Activated T-cell treated with anti-CD3 and anti-CD28 coated beads for 1 hour (primary cell): ENCODE measurements at places on chromosomes 2 and 18.

DNA sequence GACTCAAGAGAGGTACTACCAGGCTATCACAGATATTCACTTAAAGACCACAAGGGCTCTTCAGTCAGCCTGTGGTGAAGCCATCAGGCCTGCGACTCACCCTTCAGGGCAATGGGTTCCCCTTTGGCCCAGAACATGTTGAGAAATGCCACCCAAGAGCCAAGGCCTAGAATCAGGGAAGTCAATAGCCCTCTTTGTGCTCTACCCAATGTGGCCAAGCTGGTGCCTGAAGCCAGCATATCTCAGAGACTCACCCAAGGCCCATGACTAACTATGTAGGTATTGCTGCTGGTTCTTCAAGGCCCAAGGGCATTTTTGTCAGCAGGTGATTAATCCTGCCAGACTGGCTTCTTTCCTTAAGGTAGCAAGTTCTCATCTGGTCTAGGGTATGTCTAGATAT, 338.9 kb upstream of the SETBP1 start:
- no peak for DNase-seq

GRCh38 chr18:48290162-48290926, 118.8 kb downstream of the ZBTB7C start:
- no peak for DNase-seq

DNA sequence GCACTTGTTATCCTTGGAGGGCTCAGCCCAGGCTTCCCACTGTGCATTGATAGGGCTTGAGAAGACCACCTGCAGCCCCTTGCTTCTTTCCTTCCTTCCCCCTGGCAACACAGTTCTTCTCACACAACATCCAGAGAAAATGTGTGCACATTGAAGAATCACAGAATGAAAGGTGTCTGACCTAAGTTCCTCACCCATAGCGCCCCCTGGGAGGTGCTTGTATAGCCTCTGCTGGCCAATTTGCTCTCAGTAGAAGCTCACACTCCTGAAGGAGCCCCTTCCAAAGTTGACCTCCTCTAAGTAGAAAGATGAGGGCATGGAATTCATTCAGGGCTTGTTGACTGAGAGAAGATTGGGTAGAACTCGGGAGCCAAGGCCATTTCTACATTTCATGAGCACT, 758.4 kb upstream of the KLHL29 start:
- DNase-seq: no peak

DNA sequence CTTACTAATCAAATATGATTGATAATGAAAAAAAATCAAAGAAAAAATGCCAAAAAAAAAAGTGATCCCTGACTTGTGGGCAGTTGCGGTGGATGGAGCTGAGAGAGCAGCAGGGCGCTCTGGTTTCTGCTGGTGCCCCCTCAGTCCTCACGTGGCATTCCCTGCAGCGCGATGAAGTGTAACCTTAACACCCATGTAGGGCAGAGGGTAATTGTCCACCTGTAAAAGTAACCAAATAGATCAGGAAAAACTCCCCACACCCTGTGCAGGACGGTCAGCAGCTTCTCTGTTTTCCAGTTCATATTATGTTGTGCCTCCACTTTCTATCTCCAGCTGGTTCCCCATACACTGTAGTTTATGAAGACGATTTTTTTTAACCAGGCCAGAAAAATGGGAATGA, 25.0 kb downstream of the COA5 start:
- DNase-seq: no peak

- DNase-seq: no peak
Measured at GRCh38 chr2:105961599-105962146, 217.0 kb downstream of the NCK2 start.

DNA sequence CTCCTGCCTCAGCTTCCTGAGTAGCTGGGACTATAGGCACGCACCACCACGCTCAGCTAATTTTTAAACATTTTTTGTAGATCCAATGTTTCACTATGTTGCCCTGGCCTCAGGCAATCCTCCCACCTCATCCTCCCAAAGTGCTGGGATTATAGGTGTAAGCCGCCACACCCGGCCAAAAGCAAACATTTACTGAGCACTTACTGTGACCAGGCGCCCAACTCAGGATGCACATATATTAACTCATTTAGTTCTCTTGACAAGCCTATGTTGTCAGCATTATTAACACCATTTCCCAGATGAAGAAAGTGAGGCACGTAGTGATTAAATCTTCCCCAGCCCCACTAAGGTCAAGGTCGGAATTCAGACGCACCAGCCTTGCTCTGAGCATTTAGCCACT, 41.1 kb downstream of the TMEM37 start:
- DNase-seq: no peak

DNA sequence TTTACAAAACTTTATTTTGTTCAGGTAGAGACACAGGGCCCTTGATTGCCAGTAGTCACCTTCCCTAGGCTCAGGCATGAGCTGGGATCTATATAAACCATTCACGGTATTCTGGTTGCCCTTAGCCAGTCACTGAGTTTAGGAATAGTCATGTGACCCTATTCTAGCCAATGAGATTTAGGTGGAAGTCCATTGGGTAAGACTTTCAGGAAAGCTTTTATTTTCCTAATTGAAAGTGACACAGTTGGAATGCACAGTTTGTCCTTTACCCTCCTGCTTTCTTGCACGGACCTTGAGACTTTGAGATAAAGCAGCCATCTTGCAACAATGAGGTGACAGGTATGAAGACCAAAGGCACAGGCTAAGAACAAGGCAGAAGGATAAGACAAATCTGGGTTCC, 21.5 kb downstream of the SLC4A5 start:
- DNase-seq: no peak

DNA sequence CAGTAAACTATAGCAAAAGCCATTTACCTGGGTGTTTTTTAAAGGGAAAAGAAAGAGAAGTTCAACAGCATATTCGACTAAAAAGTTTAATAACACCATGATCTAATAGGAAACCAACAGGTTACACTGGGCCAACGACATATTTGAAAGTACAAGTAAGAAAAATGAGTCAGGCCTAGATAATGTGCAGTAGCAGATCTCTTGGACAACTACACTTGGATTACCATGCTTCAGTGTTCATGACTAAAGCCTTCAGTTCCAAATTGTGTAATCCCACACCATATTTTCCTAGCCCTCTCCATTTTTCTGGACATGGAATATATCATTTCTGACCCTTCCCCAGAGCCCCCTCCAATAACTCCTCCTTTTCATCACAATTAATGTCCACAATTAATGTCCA, 39.1 kb upstream of the FIGN start:
- DNase-seq: no peak

DNA sequence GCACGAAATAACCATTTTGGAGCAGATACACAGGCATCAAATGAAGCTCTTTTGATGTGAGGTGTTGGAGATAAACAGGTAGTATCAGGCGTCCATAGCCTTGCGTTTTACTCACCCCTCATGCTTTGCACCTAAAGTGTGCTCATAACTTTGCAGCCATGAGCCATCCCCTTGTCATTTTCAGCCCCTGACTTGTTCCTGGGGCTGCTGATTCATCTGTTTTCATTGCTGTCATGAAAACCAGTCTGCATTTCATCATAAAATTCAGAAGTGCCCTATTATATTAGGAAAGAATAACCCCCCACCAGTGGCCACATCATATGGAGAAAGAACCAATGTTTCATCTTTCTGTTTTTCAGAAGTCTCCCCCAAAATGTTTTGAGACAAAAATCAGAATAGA, 329.7 kb upstream of the NRP2 start:
- DNase-seq: no peak

DNA sequence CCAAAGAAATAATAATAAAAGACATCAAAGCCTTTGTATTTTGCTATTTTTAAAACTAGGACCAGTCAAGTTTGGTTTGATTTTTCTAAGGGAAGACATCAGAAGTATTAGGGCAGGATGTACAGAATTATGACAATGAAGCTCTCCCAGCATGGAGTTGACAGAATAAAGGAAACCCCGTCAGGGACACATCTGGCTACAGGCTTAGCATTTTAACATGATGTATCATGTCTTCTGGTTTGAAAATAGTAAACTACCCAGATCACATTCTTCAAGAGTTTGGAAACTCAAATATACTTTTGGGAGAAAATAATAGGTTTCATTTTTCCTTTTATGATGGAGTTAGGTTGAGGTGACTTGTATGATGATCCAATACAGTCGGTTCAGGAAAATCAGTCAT, 552.0 kb upstream of the CDH2 start:
- no peak for DNase-seq

GRCh38 chr2:124778076-124778475, 753.0 kb downstream of the CNTNAP5 start:
- DNase-seq: no peak

GRCh38 chr2:227932403-227932802, 61.0 kb downstream of the DAW1 start:
- no peak for DNase-seq

DNA sequence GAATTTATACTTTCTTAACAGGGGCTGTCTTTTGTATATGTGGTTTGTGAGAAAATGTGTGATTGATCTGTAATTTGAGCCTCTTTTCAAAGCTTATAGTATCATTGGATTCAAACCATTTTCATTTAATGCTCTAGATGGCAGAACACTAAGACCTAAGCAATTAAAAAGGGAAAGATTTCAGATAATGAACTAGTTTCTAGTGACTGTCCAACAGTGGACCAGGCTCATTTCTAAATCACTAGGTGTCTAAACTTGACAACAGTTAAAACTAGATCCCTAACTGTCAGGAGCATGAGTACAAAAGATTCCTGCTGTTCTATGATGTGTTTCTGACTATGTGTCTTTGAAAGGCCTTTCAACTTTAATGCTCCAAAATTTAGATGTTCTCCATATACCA, 54.6 kb downstream of the ANKRD44 start:
- no peak for DNase-seq

DNA sequence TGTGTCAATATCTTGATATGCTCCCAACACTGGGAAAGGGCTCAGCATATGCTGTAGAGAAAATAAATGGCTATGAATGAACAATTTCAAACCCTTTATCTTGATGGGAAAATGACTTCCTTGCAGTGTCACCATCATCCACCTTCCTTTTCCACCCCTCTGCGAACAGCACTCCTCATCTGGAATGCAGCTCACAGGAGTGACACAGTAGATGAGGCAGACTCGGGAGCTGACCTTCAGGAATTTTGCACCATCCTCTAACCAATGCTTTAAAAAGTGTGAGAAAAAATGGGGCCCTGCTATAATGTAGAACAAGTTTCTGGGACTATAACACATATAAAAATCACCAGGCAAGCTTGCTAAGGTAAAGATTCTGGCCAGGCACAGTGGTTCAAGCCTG, 41.3 kb upstream of the YPEL5 start:
- no peak for DNase-seq

DNA sequence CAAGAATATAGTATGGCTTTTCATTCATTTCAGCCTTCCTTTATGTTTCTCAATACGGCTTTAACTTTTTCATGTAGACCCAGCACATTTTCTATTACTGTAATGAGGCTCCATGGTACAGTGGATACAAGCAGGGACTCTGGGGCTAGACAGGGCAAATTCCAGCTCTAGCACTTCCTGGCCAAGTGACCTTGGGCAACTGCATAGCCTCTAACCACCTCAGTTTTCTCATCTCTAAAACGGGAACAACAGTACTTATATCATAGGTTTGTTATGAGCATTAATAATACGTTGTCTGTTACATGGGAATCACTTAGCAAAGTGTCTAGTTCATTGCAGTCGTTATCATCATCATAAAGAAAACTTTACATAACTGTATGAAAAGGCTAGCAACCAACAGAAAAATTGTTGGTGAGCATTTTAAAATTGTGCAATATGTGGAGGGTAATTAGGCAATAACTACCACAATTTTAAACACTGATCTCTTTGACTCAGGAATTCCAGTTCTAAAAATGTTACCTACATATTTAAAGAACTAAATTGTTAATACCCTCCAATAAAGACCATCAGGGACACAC, 13.7 kb upstream of the RMDN2 start:
- no peak for DNase-seq

DNA sequence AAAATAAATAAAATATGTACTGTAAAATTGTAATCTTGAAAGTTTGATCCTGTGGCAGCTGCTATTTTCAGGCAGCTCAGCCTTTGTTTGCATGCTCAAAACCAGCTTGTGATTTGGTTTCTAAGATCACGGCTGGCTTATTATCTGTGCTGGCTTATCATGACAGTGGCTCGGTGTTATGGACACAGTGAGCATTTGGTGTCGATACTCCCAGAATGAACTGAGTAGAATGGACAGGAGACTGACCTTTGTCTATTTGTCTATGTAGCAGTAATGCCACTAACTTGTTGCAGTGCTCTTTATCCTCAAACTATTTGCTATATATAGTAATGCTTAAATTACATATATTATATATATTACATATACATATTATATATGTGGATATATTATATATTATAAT, 58.8 kb downstream of the NEDD4L start:
- DNase-seq: no peak

GRCh38 chr18:58611395-58612131, 17.3 kb downstream of the ALPK2 start:
- no peak for DNase-seq

- no peak for DNase-seq
Measured at GRCh38 chr2:226446406-226447001, 353.1 kb downstream of the IRS1 start.

DNA sequence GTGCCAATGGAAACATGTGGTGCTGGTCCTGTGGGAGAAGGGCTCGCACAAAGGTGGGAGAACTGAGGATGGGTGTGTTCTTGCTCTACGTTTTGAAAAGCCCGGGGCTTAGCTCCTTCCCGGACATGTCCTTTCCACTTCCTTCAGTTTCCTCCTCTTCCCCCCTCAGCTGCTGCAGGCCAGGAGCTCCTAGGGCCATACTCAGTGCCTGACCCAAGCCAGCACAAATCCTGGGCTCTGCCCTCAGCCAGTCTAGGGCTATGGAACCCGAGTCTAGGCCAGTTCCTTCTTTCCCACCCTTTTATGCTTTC, 1.4 kb upstream of the SIX2 start:
- DNase-seq: no peak

DNA sequence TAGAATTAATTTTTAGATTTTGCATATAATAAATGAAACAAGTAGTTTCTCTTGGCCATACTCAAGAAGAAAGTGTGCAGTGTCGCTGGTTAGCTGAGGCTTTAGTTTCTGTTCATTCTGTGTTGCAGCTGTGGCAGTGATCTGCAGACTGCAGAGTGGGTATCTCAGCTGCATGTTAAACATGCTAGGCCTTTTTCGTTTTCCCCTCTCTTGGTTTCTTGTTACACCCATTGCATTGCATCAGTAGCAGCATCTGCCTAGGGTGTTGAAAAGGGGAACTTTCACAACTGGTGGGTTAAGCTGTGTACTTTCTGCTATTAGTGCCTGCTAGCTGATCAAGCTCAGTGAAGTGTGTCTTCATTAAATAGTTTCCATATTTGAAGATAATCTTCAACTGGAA, 51.3 kb downstream of the ACSL3 start:
- no peak for DNase-seq

GRCh38 chr2:167759531-167759930, 487.9 kb downstream of the STK39 start:
- DNase-seq: no peak

GRCh38 chr2:189274361-189274760, 94.8 kb upstream of the COL5A2 start:
- no peak for DNase-seq

GRCh38 chr2:219417374-219417773, 803 bp upstream of the DES start:
- no peak for DNase-seq

GRCh38 chr2:74507926-74508520, 528 bp upstream of the PCGF1 start:
- DNase-seq: no peak

- DNase-seq: no peak
Measured at GRCh38 chr2:58339548-58340243, 98.6 kb upstream of the FANCL start.

GRCh38 chr2:138906549-138906948, 126.4 kb upstream of the NXPH2 start:
- no peak for DNase-seq

- DNase-seq: no peak
Measured at GRCh38 chr18:67924656-67925055, 408.1 kb upstream of the DSEL start.
